ENCODE measurements at places on chromosomes 12 and 14.
A peak's percentile ranks its signal among the peaks of the same experiment; 100 is the strongest.

GRCh38 chr14:42911642-42912041 lies 1305.0 kb downstream of the LRFN5 start:
- no peak for DNase-seq

GRCh38 chr12:6944381-6945186 lies 762 bp downstream of the C12orf57 start:
- DNase-seq, result peak; percentile 63

DNA sequence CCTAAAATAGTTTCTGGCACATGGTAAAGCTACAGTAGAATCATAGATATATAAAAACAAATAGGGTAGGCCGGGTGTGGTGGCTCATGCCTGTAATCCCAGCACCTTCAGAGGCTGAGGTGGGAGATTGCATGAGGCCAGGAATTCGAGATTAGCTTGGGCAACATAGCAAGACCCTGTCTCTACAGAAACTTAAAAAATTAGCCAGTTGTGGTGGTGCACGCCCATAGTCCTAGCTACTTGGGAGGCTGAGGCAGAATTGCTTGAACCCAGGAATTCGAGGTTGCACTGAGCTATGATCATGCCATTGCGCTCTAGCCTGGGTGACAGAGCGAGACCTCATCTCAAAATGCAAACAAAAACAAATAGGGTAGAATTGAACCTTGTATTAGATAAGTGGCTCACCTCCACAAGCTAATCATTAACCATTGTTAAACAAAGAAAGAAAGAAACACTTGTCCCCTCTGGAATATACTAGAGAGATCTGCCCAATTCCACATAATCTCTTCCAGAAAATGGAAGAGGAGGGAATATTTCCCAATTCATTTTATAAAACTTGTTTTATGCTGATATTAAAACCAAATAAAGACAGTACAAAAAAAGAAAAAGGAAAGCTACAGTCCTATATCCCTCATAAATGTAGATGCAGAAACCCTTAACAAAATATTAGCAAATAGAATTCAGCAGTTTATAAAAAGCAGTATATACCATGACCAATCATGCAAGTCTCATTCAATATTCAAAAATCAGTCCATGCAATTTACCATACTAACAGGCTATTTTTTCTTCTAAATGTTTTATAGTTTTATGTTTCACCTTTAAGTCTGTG lies 22.7 kb upstream of the DHRS2 start:
- DNase-seq, result no peak

GRCh38 chr12:64229240-64229639 lies 7.1 kb upstream of the KICS2 start:
- DNase-seq, result no peak

GRCh38 chr12:124481257-124481750 lies 86.1 kb downstream of the NCOR2 start:
- DNase-seq, result no peak

DNA sequence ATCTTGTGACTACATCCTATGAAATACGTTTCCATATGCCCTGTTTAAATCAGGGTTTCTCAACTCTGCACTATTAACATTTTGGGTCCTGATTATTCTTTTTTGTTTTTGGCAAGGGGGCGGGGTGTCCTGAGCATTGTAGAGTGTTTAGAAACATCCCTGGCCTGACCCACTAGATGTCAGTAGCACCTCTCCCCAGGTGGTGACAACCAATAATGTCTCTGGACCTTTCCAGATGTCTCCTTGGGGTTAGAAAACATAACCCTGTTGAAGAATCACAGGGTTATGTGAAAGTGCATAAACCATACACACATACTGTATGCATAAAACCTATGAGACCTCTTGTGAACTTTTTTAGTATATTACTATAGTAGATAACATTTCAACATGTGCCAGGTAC lies 1.4 kb downstream of the ACAD10 start:
- no peak for DNase-seq

- DNase-seq, result no peak
Measured at GRCh38 chr12:90679674-90680073, 275.3 kb downstream of the CCER1 start.

DNA sequence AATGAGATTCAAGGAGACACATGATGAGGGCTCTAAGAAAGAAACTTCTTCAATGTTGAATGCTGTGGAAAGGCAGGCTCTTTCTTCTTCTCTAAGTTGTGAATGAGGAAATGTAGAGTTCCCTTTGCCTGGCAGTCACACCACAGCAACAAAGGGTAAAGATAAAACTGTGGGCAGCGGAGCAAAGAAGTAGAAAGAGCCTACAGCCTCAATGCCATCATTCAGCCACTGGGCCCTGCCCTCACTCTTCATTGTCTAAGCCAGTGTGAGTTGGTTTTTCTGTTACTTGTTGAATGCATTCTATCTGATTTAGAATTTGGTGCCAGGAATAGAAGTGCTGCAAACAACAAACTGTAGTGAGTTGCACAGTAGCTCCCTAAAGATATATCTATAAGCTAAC lies 12.2 kb downstream of the SDR9C7 start:
- no peak for DNase-seq

DNA sequence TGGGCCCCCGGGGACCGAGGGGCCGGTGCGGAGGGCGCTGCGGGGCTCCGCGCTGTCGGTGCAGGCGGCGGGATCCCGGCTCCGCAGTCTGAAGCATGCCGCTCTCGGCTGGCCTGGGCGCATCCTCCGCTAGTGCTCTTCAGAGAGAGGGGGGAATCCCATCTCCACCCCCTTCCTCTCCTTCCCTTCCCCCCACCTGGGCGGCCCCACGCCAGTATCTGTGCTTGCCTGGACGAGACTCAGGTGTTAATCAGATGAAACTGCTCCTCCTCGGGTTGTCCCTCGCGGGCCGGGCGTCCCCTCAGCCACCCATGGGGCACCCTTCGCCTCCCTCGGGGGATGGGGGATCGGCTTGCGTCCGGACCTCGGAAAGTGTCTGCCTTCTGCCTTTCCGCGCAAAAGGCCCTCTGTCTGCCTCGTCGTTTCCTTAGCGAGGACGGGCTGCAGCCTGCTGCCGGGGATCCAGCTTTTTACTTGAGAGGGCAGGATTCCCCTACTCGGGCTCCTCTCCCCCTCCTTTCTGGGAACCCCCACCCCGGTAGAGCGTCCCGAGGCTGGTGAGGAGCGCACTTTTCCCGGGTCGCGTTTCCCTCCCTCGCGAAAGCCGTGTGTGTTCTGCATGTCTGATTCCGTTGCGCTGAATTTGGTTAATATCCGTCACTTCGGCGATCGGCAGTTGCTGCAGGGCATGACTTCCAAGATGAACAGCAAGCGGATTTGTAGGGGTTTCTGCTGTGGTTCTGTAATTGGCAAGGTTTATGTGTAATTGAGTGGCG lies 1.1 kb downstream of the GPHN start:
- DNase-seq, result peak; percentile 31

DNA sequence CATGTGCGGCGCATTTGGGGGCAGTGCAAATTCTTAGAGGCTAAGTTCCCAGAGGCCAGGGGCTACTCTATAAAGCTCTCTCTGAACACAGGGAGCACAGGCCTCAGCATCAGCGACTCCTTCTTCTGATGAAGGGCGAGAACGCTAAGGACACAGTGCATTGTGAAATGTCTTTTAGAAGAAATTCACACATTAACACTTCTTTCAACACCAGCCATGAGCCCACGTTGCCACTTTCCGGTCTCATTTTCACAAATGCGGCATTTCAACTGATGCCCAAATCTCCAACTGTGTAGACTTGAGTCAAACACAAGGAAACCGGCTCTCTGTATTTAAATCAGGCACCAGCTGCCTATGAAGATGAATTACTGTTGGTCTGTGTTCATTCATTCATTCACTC lies 162.0 kb downstream of the FOXN3 start:
- no peak for DNase-seq

Data from stimulated activated CD4-positive, alpha-beta T cell treated with anti-CD3 and anti-CD28 coated beads, Interleukin-1b, Interleukin-23, amount 100 ng/mL, for 1 hour (primary cell).